ENCODE measurements at places on chromosomes 3 and 15.
A peak's percentile ranks its signal among the peaks of the same experiment; 100 is the strongest.

- DNase-seq: no peak
Measured at GRCh38 chr3:112469671-112470070, 29.6 kb downstream of the BTLA start.

DNA sequence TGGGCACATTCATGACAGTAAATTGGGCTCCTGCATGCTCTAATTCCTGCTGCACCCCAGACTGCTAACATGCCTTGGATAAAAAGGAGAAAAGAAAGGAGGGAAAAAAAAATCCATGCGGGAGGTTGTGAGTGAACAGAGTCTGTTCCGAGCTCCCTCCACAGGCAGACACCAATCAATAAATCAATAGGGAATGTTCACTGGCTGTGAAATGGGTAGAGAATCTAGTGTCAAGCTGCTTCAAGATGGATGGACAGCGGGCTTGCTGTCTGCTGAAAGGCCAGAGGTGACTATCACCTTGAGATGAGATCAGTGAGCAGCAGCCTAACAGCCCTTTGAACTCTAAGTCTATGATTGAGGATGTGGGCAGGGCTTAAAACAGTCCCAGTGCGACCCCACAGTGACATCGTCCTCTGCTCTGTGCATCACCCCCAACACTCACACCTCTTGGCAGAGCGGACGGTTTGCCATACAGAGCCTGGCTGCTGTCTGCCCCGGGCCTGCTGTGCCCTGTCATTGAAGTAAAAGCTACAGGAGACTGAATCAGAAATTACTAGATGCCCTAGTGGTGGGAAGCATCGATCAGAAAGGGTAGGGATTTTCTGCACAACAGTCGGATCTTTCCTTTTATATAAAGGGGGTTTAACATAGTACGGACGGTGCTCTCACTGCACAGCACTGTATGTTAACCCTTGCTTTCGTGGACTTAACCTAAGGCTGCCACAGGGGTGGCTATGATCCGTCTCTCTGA lies 247.9 kb upstream of the ONECUT1 start:
- no peak for DNase-seq

DNA sequence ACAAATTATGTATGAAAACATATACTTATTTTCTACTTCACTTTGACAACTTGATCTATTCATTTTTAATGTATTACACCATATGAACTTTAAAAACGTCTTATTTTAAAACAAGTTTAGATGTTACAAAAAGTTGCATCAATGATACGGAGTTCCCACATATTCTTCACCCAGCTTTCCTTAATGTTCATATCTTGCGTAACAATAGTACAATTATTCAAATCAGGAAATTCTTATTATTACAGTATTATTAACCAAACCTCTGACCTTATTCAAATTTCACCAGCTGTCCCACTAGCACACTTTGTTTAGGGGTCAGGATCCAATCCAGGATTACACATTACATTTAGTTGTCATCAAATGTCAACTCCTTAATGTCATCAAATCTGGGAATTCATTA lies 12.9 kb upstream of the XRN1 start:
- no peak for DNase-seq

- DNase-seq: no peak
Measured at GRCh38 chr3:162443376-162443775, 946.8 kb downstream of the OTOL1 start.

DNA sequence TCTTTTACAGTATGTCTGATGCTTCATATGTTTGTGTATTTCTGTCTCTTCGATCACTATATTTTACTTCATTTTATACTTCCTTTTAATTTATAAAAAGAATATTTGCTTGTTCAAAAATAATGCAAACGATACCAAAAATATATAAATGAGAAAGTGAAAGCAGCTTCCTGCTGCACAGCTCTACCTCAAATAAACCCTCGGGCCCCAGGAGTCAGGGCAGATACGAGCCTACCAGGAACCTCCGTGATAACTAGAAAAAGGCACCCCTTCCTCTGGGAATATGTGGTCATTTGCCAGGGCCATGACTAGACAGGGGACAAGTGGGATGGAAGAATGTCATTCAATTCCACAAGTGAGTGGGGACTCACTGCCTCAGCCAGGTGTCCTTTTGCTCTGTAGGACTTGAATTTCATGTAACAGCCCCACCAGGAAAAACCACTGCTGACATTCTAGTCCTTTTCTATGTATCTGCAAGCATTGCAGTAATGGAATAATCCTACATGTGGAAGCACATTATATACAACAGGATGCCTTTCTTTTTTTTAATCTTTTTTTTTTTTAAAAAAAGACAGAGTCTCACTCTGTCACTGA lies 133.3 kb downstream of the SUCLG2 start:
- DNase-seq: peak; percentile 20

GRCh38 chr3:15629860-15630597 lies 28.5 kb downstream of the BTD start:
- peak; percentile 72 for DNase-seq

- no peak for DNase-seq
Measured at GRCh38 chr3:5568451-5568850, 380.9 kb downstream of the EDEM1 start.

Measured in GM20000 (cell line).